ENCODE measurements at places on chromosomes 7 and 10. TPM values are rescaled to one million over a fixed set of nuclear protein-coding genes. Genes with fewer than 3 reads are reported as not detected.

The ZNF804B gene
- total RNA-seq = not detected

The CALML5 gene
- not detected for total RNA-seq

The PAPOLB gene
- not detected for total RNA-seq

The METTL27 gene
- 12.0 TPM for total RNA-seq

The HOGA1 gene
- total RNA-seq = 1.2 TPM

The MMD2 gene
- not detected for total RNA-seq

The SMKR1 gene
- total RNA-seq = 0.53 TPM

The OPN4 gene
- not detected for total RNA-seq

The COL28A1 gene
- total RNA-seq = 0.60 TPM

The PDSS1 gene
- total RNA-seq = 15.0 TPM

GRCh38 chr7:49433794-49434193 is 339.6 kb upstream of the VWC2 start:
- DNase-seq = no peak

DNA sequence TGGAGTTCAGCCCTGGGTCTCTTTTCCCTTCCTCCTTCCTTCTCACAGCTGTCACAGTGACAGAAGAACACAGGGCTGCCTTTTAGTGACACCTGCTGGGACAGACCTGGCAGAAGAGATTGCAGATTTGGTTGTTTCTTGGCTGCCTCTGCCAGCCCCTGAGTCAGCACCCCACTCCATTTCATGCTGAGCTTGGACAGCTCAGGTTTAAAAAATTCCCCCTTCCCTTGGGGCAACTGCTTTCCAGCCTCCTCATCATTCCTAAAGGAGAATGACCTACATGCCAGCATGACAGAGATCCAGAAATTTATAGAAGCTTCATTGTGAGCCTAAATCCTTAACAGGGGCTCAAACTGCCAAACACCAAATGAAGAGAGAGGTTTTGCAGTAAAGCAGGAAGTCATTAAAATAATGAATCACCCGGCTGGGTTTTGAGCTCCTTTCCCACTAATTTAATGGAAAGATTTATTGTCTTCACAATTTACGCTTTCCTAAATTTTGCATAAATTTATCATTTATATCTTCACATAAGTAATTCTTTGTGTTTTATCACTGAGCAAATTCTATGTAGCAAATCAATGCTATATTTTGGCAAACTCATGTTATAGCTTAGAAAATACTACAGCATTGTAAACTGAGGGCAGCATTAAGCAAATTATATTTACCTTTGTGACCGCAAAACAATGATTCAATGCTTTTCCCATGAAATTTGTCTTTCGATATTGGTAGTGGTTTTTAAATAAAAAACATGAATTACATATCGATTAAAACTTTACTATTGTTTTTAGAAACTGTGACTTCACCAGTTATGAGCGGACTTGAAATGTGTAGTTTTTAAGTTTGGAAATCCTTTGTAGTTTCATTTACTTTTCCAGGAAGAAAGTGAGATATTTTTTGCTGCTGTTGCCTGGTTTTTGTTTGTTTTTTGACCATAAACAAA is 399.5 kb upstream of the ANKRD30A start:
- peak; percentile 80 for DNase-seq

GRCh38 chr7:96997512-96998032 is 7.8 kb upstream of the DLX6 start:
- DNase-seq = peak; percentile 27

GRCh38 chr10:62049624-62050345 is 148.3 kb downstream of the ARID5B start:
- no peak for DNase-seq

GRCh38 chr7:144137501-144137900 is 14.5 kb downstream of the OR2A14 start:
- DNase-seq = no peak

DNA sequence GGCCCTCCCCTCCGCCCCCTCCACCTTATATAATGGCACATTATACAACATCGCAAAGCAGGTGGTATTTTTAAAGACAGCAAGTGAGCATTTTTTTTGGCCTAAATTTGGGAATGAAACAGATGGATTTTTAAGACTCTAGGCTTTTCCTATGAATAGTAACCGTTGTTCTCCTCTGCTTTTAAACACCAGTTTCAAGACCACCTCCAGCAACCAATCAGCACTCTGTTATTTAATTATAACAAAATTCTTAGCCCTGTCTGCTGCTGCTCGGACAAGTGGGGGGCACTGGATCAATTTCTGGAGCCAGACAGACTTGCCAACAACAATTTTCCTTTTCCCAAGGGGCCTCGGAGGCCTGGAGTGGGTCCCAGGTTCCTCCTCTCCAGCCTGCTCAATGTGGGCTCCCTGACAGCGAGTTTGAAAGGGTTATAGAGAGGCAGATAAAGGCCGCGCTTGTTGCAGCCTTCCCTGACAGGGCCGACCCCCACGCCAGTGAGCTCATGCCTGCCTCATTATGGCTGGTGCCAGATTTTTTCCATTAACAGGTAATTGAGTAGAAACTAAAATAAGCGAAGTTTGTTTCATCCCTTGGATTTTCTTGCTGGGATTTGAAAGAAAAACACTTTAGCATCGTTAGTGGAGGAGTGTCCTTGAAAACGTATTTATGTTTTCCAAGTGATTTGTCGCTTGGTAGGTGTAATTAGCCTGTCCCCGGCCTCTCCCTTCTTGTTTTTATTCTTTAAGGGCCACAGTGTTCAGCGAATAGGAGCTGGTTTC is 227.3 kb downstream of the TCF7L2 start:
- DNase-seq = peak; percentile 53

DNA sequence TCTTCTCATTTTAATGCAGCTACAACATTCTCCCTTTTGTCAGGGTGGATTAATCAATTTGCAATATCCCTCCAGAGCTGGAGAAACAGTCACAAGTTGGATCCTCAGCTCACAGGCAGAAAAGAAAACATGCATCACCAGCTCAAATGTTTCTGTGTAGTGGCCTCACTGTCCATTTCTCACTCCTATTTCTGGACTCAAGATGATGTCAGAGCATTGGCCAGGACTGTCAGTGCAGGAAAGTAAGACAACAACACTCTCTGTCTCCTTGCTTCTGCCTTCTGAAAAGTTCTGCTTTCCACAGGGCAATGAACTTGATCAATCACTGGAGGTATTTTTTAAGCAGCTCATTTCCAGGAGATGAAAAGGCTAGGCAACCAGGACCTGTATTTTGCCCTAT is 8.2 kb upstream of the SVIL start:
- no peak for DNase-seq

GRCh38 chr7:108034586-108034985 is 31.6 kb upstream of the LAMB1 start:
- DNase-seq = no peak

GRCh38 chr10:68829521-68829920 is 2.2 kb downstream of the STOX1 start:
- no peak for DNase-seq

- DNase-seq = no peak
Measured at GRCh38 chr10:50349554-50349953, 98.2 kb upstream of the ASAH2 start.

DNA sequence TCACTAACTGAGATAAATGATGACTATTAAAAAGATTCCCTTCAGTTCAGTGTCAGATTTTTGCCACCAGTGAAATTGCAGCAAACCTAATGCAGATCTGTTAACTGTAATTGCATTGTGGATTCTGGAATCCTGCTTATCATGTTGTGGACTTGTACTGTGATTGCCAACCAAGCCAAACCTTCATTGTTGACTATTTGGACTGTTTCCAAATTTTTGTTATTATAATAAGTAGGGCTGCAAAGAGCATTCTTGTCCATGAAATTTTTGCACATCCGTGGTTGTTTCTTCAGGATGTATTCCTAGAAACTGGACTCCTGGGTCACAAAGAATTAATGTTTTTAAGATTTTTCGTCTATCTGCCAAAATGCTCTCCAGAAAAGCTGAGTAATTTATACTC is 281.6 kb upstream of the ZMIZ1 start:
- DNase-seq = no peak

DNA sequence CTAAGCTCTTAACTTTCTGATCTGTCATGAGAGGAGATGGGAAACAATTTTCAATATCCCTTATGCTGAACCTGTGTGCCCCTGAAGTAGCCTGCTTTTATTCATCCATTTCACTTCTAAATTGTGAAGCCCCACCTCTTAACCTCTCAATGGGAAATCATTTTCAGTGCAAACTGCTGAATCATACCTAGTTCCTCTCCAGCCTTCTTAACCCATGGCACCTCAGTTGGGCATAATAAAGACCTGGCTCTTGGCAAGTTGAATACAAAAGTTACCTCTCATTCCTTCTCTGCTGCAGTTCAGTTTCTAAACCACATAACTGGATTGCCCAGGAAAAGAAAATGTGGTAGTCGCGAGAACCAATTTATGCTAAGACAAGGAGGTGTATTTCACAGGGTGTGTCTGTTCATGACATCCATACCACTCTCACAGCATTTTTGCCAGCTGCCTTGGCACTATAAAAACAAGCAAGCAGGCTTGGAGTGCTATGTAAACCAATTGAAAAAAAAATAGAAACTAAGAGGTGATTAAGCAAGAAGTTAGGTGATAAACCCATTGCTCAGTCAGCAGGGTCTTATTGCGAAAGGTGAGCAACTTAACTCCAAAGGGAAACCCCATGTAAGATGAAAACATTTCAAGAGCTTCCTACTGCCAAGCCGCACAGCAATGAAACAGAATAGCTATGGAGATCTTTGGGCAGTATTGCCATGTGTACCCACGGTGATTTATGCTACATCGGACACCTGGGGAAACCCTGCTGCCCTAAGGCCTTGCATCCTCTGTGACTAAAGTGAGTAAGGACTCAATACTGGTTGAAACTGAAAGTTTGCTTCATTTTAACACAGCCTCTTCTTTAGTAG is 57.0 kb upstream of the DKK1 start:
- no peak for DNase-seq

GRCh38 chr7:50679218-50680007 is 103.3 kb downstream of the GRB10 start:
- DNase-seq = peak; percentile 31

GRCh38 chr7:33157781-33158180 is 28.4 kb downstream of the BBS9 start:
- no peak for DNase-seq

- no peak for DNase-seq
Measured at GRCh38 chr10:1210667-1211066, 154.5 kb downstream of the WDR37 start.

DNA sequence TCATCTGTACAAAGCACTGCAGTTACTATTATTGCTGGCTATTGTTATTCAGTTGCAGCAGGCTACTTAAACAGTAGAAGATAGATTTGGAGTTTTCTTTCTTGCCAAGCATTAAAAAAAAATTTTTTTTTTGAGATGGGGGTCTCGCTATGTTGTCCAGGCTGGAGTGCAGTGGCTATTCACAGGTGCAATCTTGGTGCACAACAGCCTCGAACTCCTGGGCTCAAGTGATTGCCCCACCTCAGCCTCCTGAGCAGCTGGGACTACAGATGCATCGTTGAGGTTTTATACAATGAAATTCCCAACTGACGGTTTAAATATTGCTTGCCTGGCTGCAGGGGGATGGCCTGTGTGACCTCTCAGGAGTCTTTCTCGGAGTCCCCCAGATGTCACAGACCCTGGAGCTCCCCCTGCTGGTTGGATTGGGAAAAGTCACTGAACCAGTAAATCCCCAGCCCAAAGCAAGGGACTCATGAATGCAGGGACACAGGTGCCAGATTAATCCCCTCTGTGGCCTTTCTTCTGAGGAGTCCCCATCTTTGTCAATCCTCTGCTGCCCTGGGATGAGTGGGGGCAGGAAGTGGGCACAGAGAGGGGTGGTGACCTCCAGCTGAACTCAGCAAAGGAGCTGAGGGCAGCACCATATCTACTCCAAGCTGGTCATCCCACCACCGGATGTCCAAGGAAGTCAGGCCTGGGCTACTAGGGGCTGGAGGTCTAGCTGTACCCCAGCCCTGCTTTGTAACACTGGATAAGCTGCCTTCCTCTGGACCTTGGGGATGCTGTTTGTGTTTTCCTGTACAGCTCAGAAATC is 149.6 kb downstream of the C10orf105 start:
- peak; percentile 90 for DNase-seq

DNA sequence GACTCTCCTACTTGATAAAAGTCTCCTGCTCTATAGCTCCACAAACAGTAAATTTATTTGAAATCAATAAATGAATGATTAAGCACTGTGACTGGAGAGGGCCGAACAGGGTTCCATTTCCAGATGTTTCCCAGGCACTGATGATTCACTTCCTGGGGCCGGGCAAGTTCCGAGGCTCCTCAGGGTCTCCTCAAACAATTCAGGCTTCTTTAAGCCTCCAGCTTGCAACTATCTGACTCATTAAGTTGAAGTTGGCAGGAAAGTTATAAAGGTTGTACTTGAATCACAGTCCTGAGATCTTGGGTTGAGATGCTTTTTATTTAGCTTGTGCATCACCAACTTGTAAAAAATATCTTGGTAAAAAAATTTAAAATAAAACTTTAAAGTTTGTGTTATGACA is 612.9 kb downstream of the DNAJB6 start:
- DNase-seq = no peak

DNA sequence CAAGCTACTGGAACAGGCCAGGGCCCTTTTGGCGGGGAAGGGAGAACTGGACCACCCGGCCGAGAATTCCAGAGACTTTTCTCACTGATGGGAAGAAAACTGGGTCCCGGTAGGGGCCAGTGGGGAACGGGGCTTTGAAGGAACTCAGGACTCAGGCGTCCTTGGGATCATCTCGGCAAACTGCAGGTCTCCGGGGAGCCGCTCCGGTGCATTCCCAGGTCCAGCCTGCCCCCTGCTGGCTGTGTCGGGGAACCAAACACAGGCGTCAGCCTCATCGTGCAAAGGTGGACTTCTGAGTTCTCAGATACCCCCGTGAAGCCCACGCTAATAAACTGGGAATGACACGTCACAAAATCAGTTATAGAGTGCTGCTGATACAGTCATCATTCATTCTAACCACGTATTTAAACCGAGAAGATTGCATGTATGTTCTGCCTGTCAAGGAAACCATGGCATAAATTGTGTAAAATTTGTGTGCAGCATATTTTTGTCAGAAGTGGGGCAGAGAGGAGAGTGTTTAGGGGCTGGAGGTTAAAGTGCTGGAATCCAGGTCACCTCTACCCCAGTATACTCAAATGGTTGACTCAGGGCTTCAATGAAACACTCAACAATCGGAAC is 76.1 kb upstream of the CPXM2 start:
- peak; percentile 87 for DNase-seq

DNA sequence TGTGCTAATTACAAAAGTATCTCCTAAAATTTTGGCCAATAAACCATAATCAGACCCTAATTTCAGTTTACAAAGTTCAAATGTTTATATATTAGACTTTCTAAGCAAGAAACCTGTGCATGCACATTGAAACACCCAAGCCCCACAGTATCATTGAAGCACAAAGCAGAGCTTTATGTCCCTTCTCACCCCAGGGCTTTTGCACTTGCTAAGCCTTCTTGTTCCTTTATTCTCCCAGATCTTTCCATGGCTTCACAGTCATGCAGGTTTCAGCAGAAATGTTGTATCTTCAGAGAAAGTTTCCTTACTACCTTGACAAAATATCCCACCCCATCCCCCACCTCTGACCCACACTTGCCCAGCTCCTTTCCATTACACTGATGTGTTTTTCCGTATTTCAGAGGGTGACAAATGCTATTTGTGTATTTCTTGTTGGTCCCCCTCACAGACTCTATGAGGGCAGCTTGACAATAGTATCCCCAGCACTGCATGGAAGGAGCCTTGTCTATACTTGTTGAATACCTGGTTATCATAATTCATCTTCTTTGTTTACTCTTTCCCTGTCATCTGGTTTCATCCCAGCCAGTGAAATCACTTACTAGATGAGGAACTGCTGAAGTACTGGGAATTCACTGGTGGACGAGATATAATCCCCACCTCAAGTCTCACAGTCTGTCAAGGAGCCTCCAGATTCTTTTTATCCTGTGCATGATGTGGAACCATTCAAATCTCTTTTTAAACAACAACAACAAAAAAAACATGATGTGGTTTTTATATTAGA is 24.0 kb upstream of the PCGF5 start:
- no peak for DNase-seq

All from neural progenitor cell (in vitro differentiated cells).